Aorta (tissue), 5 donors: ENCODE measurements at places on chromosomes 16 and 17. TPM values are rescaled to one million over a fixed set of nuclear protein-coding genes. Genes with fewer than 3 reads are reported as not detected.

Gene TERB1
- total RNA-seq = not detected

Gene HID1
- total RNA-seq = 32.6 TPM

Gene CBX8
- 6.2 TPM for total RNA-seq

Gene RILP
- total RNA-seq = 7.0 TPM

Gene KRTAP4-6
- not detected for total RNA-seq

Gene GPR179
- not detected for total RNA-seq

Gene DPEP1
- total RNA-seq = not detected

Gene FOXJ1
- total RNA-seq = not detected

Gene SLC47A2
- not detected for total RNA-seq

Gene TBC1D3G
- total RNA-seq = not detected

Gene SCN4A
- total RNA-seq = 3.2 TPM

Gene RDM1
- total RNA-seq = not detected

Gene CHST4
- total RNA-seq = not detected

Gene SALL1
- total RNA-seq = not detected

Gene ACD
- 21.9 TPM for total RNA-seq

Gene ABCC12
- not detected for total RNA-seq

Gene RASL10B
- total RNA-seq = 1.3 TPM

Gene ENO3
- total RNA-seq = 5.2 TPM

Gene PYY
- not detected for total RNA-seq

Gene RHBDL3
- 0.29 TPM for total RNA-seq

Gene KRT28
- total RNA-seq = not detected

Gene PGP
- 8.9 TPM for total RNA-seq

Gene KRTAP2-3
- not detected for total RNA-seq

Gene KRT36
- not detected for total RNA-seq

Gene RAD51C
- 25.0 TPM for total RNA-seq

Gene FOXL1
- 23.8 TPM for total RNA-seq

Gene ACBD4
- 16.1 TPM for total RNA-seq

Gene DNAH9
- 0.18 TPM for total RNA-seq

Gene DNAH3
- total RNA-seq = not detected

Gene MAPK7
- total RNA-seq = 33.5 TPM

Gene OTOP2
- not detected for total RNA-seq

Gene TNFRSF17
- not detected for total RNA-seq

Gene SOX15
- 1.1 TPM for total RNA-seq

Gene TOM1L1
- 38.2 TPM for total RNA-seq

Gene MTHFSD
- 14.0 TPM for total RNA-seq

Gene GCGR
- 0.63 TPM for total RNA-seq

Gene RUSF1
- 50.6 TPM for total RNA-seq

Gene RAC3
- total RNA-seq = 0.57 TPM

Gene CDR2L
- 20.2 TPM for total RNA-seq

Gene OR3A2
- not detected for total RNA-seq

Gene KREMEN2
- not detected for total RNA-seq

Gene DNASE1L2
- 0.39 TPM for total RNA-seq

Gene HOXB7
- total RNA-seq = 14.1 TPM

Gene SP6
- 0.78 TPM for total RNA-seq

Gene GNAO1
- 16.2 TPM for total RNA-seq

Gene C17orf50
- total RNA-seq = not detected

Gene HAS3
- total RNA-seq = 0.68 TPM

Gene SPDYE4
- total RNA-seq = not detected

Gene TEX14
- total RNA-seq = 0.24 TPM

Gene TBC1D3C
- total RNA-seq = not detected

Gene TMEM235
- total RNA-seq = not detected

Gene MRM1
- 2.7 TPM for total RNA-seq

Gene LRRC37B
- 15.4 TPM for total RNA-seq

Gene ARL5C
- total RNA-seq = not detected

Gene TM4SF5
- total RNA-seq = not detected

Gene RAB37
- total RNA-seq = 3.4 TPM

Gene USP31
- total RNA-seq = 19.6 TPM

Gene PIPOX
- 1.6 TPM for total RNA-seq
